ENCODE measurements at places on chromosomes 13 and 19. TPM values are rescaled to one million over a fixed set of nuclear protein-coding genes. Genes with fewer than 3 reads are reported as not detected.
A peak's percentile ranks its signal among the peaks of the same experiment; 100 is the strongest.

DNA sequence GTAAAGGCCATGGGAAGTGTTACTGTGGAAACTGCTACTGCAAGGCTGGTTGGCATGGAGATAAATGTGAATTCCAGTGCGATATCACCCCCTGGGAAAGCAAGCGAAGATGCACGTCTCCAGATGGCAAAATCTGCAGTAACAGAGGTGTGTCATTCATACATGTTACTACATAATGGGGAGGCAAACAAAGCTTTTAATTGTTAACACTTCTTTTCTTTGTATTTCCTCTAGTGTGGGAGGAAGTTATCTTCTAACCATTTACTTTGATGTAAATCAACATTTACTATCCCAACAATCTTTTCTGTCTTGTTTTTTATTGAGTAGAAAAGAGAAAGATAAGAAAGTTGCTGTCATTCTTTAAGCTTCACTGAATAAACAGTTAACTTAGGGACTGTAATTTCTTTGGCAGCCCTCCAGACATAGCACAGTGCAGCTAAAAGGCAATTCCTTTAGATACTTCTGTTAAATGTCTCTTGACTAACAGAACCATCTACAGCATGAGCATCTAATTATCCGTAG lies 126.9 kb downstream of the ITGBL1 start:
- DNase-seq, result no peak

- DNase-seq, result no peak
These were observed 4.8 kb downstream of the SYNGR4 start for GRCh38 chr19:48368936-48369335.

DNA sequence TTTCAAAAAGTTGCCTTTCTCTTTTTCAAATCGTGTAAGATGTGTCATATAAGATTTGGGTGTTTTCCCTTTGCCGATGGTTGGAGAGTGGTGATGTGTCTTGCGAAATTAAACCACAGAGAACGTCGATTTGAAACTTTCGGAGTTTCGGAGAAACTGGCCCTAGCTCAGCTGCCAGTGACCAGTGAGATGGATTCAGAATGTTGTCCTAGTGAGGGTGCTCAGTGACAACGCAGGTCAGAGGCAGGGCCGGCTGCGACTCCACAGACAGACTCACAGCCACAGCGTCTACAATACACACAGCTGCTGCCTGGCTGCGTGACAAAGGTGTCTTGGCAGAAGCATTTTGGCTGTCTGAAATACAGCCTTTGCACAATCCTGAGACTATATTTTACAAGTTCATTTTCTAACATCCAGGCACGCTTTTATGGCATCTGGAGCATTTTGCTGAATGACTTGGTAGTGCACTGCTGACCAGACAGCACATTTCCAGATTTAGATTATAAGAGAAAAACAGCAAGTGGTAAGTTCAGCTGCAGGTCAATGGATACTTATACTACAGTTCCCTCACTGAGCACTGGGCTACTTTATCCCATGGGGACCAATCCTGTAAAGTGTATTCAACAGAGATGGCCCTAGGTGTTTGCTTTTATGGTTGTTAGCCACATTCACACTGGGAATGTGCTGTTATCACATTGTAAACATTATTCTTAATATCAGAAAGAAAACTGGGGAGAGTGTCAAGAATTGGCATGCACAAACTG lies 207.5 kb downstream of the KCNRG start:
- DNase-seq, result peak; percentile 87

DNA sequence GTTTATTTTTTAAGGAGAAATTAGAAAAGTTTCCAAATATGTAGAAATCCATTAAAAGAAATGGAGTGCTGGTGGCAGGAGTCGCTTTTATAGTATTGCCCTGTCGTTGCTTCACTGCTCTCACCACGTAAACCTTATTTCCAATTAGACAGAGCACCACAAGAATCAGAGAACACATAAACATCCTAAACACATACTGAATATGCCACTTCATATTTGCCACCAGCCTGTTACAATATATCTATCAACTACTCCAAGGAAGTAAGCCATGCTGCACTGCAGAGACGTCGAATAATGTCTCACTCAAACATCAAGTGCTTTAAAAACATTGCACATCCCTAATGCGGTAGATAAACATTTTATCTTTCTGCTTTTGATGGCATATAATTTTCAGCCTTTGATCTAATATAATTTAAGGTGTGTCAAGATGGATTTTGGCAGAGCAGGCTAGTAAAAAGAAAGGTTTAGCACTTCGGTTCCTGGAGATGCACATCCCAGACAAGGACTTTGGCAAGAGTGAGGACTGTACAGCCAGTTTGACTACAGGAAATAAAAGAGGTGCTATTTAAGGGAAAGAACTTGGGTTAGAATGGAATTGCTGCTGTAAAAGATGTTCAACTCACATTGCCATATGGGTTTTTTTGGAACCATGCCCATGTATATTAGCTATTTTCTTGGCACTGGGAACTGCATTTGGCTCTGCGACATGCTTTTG lies 932.3 kb downstream of the EFNB2 start:
- DNase-seq, result no peak

DNA sequence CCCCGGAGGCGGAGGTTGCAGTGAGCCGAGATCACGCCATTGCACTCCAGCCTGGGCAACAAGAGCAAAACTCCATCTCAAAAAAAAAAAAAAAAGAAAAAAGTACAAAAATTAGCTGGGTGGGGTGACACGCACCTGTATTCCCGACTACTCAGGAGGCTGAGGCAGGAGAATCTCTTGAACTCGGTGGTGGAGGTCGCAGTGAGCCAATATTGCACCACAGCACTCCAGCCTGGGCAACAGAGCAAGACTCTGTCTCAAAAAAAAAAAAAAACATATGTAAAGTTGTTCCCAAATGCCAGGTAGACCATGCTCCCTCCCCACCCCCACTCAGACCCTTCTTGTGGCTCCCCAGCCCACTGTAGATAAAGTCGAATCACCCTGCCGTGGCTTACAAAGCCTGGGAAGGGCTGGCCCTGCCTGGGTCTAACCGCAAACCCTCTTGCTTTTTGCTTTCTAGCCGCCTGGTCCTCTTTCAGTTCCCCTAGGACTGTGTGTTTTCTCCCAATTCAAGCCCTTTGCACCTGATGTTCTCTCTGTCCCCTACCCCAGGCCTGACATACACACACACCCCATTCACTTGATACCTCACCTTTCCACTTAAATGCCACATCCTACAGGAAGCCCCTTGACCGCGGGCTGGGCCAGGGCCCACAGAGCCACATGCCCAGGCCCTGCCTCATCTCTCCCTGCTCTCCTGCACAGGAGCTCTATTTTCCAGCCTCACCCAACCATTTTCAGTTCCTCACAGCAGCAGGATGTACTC lies 34.4 kb downstream of the MAP4K1 start:
- DNase-seq, result no peak

GRCh38 chr13:84187626-84188025 lies 305.4 kb upstream of the SLITRK1 start:
- DNase-seq, result no peak

- no peak for DNase-seq
These were observed 677 bp downstream of the TGDS start for GRCh38 chr13:94595001-94595949.

KLF16 gene
- 4.4 TPM for total RNA-seq

DNA sequence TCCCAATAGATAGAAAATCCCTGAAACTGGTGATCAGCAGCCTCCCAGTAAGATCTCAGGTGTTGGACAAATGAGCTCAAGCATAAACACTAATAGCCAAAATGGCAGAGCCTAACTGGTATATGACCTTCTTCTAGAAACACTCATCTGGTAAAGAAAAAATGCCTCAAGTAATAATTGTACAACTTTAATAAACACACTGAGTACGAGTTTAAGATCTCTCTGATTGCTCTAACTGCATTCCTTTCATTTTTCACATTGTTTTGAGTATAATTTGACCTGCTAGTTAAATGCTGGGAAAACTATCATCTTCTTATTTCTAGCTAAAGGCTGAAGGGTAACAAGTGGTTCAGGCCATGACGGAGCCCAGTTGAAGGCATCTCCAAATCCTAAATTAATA lies 2009.5 kb upstream of the PCDH20 start:
- no peak for DNase-seq

DNA sequence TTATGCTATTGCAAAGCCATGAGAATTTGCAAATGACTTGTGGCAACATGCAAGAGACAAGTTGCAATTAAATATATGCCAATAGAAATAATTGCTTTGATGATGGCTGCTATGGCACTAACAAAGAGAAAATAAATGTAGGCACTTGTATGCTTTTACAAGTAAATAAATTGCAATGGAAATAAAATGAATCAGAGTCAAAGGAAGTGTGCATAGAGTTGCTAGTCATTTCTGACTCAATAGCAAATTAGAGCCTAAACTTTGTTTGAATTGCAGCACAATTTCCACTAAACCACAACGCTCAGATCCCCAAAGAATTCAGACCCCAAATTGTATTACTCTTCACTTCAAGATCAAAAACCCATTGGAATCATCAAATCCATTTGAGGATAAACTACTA lies 792.1 kb upstream of the ARGLU1 start:
- no peak for DNase-seq

- no peak for DNase-seq
These were observed 27.9 kb upstream of the NDUFS7 start for GRCh38 chr19:1355568-1356507.

GJB6 gene
- not detected for total RNA-seq

- no peak for DNase-seq
These were observed 33.7 kb downstream of the SHISA2 start for GRCh38 chr13:26017932-26018665.

IGFL3 gene
- not detected for total RNA-seq
